OCI-LY7 (cell line): ENCODE measurements at places on chromosomes 5 and 9.

DNA sequence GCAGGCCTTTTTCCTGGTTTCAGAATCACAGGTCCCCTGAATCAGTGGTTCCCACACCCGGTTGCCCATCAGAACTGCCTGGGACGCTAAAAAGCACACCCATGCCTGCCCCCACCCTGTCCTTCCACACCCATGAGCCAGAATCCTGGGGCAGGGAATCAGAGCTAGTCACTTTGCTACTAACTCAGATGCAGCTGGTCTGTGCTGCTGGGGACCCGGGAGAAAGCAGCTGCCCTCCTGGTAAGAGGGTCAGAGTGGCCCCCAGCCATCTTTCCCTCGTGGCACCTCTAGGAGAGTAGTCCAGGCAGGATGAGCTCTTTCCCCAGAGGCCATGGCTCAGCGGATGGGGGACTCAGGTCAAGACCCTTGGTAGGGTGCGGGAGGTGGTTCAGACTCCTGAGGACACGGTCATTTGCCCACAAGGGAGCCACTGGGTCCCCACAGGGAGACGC lies 11.3 kb upstream of the NUP214 start:
- no peak for DNase-seq

DNA sequence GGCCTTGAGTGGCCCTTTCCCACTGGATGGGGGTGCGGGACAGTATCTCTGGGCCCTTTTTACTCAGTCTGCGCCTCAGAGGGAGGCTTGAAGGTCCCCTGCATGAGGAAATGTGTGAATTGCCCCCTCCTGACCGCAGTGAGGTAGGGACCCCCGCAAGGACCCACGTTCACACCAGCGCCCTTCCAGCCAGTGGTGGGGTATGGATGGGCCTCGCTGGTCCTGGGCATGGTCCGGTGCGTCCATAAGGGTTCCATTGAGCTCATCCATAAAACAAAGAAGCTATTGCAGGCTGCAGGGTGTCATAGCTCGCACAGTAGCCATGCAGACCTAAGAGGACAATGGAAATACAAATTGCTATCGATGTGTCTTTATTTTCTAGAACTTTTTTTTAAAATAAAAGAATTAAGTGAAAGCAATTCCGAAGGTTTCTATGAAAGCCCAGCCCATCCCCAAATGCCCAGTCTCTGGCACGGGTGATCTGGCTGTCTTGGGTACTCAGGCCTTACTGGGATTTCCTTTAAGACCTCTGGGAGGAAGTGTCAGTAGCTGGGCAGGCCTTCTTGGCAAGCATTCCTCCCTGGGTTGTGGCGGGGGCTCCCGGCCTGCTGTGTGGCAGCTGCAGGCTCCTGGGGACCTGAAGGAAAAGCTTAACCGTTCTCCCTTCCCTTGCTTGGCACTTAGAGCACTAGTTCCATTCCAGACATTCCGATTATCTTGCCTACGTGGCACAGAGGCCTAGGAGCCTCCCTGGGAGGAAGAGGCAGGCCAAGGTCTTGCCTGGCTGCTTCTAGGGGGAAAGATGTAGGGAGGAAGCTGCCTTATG lies 1.5 kb upstream of the SEMA5A start:
- DNase-seq, result no peak

DNA sequence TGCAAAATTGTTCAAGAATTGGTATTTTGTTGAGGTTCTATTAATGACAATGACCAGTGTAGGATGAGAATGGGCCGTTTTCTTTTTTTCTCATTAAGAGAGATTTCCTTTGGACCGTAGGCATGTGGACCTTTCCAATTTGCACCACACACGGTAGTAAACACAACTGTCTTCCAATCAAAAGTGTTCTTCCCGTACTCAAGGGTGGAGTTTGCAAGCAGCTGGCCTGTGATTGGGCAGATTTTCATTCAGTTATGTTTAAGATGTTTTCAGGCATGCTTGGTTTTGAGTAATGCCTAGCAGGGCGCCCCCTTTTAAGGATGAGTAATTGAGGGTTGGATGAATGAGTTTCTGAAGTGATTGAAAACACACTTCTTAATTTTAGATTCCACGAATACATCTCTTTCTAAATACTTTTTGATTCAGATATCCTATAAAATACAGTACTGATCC lies 2.5 kb downstream of the KDM3B start:
- DNase-seq, result peak; percentile 73

DNA sequence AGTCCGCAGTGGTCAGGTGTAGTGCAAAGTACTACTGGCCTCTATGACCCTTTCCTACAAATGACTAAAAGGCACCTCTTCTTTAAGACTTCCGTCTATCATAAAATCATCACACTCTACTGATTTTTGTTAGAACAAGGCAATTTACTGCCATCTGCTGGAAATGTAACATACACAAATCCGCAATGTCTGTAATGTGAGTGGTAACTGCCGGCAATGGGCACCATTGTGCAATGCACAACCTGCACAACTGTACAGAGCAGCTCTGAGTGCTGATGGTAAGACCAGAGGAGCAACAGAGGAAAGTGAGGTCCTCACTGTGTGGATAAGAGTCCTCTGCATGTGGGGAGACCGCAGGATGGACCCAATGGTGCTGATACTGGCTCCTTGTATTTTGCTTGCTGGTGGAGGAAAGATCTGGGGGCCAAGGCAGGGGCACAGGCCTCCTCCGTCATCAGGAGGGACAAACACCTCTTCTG lies 103.7 kb downstream of the ATPSCKMT start:
- DNase-seq, result peak; percentile 46

GRCh38 chr5:90939211-90939610 lies 380.6 kb downstream of the ADGRV1 start:
- no peak for DNase-seq

GRCh38 chr9:129584136-129584535 lies 36.8 kb downstream of the C9orf50 start:
- DNase-seq, result peak; percentile 91

GRCh38 chr9:110886832-110887231 lies 151.4 kb downstream of the LPAR1 start:
- DNase-seq, result no peak

- DNase-seq, result no peak
Observed at GRCh38 chr5:165263536-165263935, 1758.1 kb downstream of the MAT2B start.

DNA sequence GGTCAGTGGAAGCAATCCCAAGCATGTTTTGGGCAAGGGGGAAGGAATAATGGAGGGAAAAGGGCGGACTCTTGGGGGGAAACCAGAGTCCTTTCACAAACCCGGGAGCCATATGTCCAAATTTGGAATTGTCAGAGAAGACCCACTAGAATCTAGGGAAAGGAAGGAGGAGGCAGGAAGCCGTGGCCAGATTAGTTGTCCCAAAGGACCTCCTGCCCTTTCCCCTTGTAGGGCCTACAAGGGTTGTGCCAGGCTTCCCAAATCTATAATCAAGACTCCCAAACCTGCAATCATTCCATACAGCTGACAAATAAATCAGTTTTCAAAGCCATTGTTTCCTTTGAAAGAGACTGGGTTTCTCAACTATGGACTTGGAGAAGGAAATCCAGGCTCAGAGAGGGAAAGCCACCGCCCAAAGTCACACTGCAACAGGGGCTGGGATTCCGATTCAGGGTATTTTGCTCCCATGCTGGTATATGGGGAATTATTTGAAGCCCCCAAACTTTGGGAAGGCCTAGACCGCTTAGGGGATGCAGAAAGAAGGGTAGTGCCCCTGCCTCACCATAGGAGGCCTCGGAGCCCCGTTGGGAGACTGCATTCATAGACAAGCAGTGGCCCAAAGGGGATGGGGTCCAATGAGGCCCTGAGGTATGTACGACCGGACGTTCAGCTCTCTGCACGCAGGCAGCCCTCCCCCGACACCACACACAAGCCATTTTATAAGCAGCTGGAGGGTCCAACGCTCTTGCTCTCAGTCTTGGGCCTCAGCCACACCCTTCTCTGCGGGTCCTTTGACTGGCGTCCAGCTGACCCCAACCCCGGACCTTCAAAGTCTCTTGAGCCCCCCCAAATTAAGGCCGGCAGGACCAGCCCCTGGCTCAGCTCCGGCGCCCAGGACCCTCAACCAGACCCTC lies 815 bp downstream of the ANXA6 start:
- no peak for DNase-seq

GRCh38 chr5:59234236-59234635 lies 651.4 kb downstream of the RAB3C start:
- DNase-seq, result no peak

GRCh38 chr9:134880484-134881312 lies at the start of gene FCN2:
Gene FCN2 (plus strand): TSS chr9:134880810. CDS start chr9:134880822, 12 bp downstream.
- no peak for DNase-seq

DNA sequence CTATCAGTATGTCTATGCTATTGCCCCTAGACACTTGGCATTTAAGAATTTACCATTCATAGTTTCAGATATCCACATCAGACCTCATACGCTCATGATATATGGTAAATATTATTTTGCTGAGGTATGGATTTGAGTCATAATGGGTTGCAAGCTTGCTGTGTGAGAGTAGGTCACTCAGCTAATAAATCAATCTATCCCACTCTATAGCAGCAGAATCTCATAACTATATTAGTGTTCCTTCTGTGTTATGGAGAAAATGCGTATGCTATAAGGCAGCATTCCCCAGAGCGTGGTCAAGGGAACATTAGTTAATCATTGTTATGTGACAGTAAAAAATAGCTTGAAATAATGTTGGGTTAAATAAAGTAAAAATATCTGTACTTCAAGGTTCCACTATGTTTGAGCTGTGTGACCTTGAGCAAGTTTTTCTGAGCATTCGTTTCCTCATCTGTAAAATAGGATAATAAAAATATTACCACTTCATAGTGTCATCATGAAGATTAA lies 7.7 kb downstream of the TRIM32 start:
- DNase-seq, result no peak

GRCh38 chr5:69212022-69212421 lies 22.6 kb downstream of the CENPH start:
- DNase-seq, result no peak

DNA sequence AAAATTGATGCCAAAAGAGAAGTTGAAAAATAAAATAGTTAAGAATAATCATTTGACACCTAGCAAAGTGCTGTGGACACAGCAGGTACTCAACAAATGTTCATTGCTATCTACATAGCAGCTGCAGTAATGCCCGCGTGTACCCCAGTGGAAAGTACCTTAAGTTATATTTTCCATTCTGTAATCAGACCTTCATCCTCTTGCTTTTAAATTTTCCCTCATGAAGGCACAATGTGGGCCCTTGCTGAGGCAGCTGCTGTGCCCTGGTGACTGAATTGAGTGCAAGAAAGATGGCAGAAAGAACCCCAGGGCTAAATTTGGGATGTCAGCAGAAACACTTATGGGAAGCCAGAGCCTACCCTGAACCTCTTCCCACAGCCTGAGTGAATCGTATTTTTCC lies 65.9 kb downstream of the CYFIP2 start:
- DNase-seq, result no peak

- no peak for DNase-seq
Observed at GRCh38 chr9:129752900-129753729, at the start of gene PTGES. Gene PTGES (minus strand): TSS chr9:129753042. CDS start chr9:129753012, 30 bp downstream.
